H7 (cell line): ENCODE measurements at places on chromosomes 13 and 19.

- DNase-seq, result peak; percentile 67
Measured at GRCh38 chr13:109145631-109146030, 516.2 kb downstream of the MYO16 start.

DNA sequence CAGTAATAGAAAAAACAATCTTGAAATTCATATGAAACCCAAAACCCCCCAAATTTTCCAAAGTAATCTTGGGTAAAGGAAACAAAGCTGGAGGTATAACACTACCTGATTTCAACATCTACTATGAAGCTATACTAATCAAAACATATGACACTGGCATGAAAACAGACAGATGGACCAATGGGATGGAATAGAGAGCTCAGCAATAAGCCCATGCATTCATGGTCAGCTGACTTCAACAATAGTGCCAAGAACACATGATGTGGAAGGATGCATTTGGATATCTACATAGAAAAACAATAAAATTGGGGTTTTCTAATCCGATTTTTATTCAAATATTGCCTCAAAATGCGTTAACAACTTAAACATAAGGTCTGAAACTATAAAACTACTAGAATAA lies 32.2 kb upstream of the ZNF766 start:
- DNase-seq, result no peak

DNA sequence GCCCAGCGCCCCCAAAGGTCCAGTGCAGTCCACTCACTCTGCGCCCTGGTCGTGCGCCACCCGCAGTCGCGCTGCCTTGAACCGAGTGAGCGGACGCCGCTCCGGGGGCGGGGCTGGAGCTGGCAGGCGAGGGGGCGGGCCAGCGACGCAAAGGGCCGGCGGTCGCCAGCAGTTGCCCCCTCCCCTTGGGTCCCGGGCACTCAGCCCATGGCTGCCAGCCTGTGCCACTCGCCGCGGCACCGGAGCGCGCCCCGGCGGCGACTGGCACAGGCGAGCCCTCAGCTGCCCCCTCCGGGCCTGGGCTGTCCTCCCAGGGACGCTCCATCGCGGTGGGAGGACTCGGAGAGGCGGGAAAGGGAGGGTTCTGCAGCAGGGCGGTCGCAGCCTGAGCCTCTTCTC lies at the start of gene S1PR5:
Gene S1PR5 (minus strand): TSS at position 87 of the 399 bp plus-strand sequence. CDS start 2,436 bp downstream, outside the sequence.
- DNase-seq, result peak; percentile 92

- peak; percentile 86 for DNase-seq
Measured at GRCh38 chr19:17243830-17244617, 1.7 kb downstream of the NR2F6 start.

DNA sequence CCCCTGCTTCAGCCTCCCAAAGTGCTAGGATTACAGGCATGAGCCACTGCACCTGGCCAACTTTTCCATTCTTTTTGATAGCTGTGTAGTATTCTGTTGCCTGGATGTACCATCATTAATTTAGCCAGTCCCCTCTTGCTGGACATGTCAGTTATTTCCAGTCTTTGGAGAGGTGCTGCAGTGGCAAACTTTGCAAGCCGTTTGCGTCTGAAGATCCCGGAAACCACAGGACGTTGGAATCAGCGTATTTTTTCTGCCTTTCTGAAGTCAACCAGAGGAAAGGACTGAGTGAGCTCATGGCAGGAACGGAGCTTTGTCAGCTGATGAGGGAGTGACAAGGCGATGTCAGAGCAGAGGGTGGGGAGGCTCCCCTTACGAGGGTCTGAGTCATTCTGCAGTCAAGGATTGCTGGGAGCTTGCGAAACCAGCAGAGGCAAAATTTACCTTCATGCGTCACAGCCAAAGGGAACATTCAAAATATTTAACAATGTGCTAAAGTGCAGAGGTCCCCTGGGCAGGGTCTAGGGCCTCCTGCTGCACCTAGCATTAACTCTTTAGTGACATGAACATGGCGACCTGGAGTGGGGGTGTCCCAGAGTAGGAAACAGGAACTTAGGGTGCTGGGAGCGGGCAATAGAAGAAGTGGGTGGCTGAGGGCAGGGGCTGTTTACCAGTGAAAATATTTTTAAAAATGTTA lies 5.6 kb downstream of the C5AR1 start:
- DNase-seq, result peak; percentile 53

DNA sequence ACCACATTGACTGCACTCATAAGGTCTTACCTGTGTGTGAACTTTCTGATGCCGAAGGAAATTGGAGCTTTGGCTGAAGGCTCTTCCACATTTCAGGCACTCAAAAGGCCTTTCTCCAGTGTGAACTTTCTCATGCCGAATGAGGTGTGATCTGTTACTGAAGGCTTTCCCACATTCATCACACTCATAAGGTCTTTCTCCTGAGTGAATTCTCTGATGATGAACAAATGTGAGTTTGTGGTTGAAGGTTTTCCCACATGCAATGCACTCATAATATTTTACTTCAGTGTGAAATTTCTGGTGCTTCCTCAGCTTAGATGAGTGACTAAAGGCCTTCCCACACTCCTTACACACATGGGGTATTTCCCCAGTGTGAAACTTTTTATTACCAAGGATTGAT lies 5.7 kb downstream of the ZNF132 start:
- DNase-seq, result no peak

- DNase-seq, result no peak
Measured at GRCh38 chr13:74747186-74747955, 613.2 kb upstream of the KLF12 start.

DNA sequence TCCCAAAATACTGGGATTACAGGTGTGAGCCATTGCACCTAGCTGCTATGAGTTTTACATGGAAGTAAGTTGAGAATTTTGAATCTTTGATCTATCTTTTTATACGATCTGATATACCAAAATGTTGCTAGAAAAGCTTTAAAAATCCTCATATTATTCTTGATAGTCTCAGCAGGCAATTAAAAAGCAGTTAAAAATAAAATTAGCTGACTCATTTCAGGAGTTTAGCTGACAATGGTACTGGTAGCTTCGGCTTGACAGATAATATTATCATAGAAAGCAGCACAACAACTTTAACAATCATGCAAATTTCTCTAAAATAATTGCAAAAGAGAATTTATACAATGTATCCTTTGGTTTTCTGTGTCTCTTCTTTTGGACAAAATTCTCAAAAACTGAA lies 9.6 kb upstream of the FOXO1 start:
- DNase-seq, result no peak

GRCh38 chr19:38247734-38248268 lies 8.4 kb downstream of the PPP1R14A start:
- peak; percentile 16 for DNase-seq

DNA sequence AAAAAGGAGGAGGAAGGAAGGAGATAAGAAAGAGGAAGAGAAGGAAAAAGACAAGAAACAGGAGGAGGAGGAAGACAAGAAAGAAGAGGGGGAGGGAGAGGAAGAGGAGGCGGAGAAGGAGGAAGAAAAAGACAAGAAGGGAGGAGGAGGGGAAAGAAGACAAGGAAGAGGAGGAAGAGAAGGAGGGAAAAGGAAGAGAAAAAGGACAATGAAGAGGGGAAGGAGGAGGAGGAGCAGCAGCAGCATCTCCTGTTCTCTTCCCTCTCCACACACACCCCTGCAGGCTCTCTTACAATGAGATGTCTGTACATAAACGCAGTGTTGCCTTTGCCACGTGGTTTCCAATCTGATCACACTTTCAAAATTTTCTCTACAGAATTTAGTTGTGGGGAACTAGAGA lies 66.6 kb downstream of the RUBCNL start:
- DNase-seq, result no peak

DNA sequence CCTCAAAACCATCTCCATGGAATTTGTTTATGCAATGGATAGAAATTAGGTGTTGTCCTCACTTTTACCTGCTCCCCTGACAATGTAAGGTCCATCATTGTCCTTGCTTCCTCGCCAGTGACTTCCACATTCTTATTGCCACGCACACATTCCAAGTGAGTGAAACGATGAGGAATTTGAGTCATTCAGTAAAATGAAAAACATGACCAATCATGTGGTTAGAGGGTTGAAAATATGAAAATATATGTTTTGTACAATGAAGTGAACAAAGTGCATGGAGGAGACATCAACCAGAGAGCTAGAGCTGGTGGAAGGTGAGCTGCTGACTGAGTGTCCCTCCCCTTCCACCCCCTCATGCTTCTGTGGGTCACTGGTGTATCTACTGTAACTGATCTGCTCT lies 91.7 kb downstream of the ATP8A2 start:
- DNase-seq, result no peak

DNA sequence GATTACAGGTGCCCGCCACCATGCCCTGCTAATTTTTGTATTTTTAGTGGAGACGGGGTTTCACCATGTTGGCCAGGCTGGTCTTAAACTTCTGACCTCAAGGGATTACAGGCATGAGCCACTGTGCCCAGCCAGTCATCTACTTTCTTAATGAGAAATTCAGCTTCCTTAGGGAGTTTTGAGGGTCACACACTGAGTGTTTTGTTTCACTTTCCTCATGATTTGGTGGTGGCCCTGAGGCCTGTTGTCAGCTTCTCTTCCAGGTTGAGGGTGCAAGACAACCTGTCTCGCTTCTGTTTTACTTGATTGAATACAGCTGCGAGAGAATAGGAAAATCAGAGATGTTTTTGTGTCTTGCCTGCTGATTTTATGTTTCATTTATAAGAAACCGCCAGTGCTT lies 9.9 kb downstream of the FRY start:
- no peak for DNase-seq

- peak; percentile 98 for DNase-seq
Measured at GRCh38 chr19:40612831-40613689, 11.9 kb downstream of the LTBP4 start.

GRCh38 chr19:14318873-14319272 lies 62.4 kb upstream of the ADGRE5 start:
- DNase-seq, result peak; percentile 82
